Stimulated activated CD8-positive, alpha-beta memory T cell treated with anti-CD3 and anti-CD28 coated beads, Interleukin-7, amount 100 ng/mL, for 4 hours (primary cell): ENCODE measurements at places on chromosomes 16 and 17.

DNA sequence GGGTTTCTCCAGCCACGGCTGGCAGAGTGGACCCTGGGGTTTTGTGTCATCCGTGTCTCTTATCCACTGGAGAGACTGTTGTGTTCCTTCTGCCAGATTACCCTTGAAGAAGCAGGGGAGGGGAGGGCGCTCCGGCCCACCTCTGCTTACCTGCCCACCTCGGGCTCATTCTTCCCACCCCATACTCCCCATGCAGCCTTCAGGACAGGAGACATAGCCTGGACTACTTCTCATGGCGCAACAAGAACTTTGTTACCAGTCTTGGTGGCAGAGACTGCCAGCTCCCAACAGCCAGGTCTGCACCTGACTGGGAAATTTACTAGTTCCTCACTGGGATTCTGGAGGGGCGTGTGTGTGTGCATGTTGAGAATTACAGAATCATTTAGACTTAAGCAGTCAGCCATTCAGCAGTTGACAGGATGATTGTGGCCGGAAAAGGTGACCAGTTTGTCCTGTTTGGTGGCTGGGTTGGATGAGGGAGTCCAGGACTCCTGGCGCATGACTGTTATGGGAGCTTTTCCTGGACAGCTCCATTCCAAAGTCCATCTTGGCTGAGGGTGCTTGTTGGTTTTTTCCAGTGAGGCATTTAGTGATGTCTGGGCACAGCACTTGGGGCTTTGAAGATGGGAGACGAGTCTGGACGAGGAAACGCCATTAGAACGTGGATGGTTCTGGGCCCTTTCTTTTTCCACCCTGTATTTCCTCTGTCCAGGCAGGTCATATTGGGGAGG is 8.7 kb downstream of the GSE1 start:
- no peak for DNase-seq

DNA sequence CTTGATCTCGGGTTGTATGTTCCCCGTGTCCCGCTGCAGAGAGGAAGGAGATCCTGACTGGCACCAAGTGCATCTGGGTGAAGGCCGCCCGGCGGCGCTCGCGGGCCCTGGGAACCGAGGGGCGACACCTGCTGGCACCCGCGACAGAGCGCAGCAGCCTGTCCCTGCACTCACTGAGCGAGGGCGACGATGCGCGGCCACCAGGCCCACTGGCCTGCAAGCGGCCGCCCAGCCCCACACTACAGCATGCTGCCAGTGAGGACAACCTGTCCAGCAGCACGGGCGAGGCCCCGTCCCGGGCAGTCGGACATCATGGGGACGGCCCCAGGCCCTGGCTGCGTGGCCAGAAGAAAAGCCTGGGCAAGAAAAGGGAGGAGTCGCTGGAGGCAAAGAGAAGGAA is 7.5 kb downstream of the BTBD17 start:
- no peak for DNase-seq

- DNase-seq, result no peak
Observed at GRCh38 chr17:15482476-15482875, 15.1 kb upstream of the CDRT4 start.

DNA sequence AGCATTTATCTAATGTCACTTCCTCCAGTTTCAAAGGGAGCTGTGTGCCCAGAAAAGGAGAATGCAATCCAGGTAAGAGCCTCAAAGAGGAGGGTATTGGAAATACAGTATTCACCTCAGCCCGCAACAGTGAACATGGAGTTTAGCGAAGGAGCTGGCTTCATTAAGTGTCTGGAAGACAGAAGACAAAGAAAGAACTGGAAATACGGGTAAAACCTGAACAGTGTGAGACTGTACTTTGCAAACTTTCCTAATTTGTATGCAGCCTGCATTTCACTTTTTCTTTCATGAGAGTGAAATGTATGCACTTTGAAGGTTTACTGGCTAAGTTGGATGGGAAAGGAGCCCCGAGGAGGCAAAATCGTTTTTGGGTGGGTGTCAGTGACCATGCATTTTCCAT is 478.4 kb downstream of the HS3ST3B1 start:
- DNase-seq, result no peak

- DNase-seq, result no peak
Observed at GRCh38 chr17:60857556-60858080, 180.0 kb downstream of the BCAS3 start.

GRCh38 chr17:43741636-43742035 is 17.0 kb downstream of the SOST start:
- DNase-seq, result no peak

DNA sequence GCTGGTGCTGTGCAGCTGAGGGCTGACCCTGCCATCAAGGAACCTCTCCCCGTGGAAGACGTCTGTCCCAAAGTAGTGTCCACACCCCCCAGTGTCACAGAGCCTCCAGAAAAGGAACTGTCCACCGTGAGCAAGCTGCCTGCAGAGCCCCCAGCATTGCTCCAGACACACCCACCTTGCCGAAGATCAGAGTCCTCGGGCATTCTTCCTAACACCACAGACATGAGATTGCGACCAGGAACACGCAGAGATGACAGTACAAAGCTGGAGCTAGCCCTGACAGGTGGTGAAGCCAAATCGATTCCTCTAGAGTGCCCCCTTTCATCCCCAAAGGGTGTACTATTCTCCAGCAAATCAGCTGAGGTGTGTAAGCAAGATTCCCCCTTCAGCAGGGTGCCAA is 20.5 kb downstream of the AKAP1 start:
- no peak for DNase-seq

DNA sequence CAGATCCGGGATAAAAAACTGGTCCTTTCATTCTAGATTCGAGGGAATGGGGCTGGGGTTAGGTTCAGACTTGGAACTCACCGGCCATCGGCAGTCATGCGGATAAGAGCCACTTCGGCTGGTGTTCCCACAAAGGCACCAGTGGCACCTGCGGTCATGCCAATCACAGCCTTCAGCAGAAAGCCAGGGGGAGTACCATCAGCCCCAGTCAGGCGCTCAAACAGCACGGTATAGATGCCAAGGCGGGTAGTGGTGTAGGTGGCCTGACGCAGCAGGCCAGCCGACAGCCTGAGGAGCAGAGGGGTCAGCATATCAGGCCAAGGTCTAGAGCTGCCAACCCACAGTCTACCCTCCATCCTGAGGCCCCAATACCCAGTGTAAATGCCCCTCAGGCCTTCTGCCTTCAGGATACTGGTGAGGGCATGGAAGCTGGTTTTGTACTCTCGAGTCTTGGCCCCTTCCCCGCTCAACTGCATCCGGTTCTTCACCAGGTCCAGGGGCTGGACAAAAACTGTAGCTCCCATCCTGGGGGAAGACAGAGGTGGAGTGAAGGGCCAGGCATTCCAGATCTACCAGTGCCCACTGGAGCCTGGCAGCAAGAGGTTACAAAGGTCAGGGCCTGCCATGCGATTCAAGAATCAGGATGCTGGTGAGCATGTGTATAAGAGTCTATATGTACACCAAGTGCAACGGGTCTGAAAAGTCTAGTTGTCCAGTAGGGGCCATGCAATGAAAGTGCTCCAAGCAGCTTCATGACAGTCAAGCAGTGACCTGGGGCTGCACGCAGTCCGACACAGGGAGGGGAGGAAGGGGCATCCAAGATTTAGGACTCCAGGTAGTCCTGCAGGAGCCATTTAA is 929 bp downstream of the SLC25A11 start:
- no peak for DNase-seq

- DNase-seq, result no peak
Observed at GRCh38 chr17:68783861-68784260, 171.3 kb downstream of the ABCA8 start.

DNA sequence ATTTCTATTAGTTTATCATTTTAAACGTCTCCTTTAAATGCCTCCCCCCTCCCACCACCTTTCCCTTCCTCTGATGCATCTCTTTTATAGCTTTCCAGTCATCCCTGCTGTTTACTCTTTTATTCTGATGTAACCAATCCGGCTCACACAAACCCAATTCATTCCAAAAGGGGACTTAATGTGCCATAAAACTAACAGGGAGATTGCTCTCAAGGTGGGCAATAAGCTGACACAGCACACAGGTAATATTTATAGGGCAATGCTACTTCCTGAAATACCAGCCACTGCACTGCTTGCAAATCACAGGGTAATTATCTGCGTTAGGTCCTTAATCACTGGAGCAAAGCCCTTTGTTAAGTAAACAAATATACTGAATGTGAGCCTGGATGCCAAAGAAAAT is 23.3 kb upstream of the CA10 start:
- no peak for DNase-seq

DNA sequence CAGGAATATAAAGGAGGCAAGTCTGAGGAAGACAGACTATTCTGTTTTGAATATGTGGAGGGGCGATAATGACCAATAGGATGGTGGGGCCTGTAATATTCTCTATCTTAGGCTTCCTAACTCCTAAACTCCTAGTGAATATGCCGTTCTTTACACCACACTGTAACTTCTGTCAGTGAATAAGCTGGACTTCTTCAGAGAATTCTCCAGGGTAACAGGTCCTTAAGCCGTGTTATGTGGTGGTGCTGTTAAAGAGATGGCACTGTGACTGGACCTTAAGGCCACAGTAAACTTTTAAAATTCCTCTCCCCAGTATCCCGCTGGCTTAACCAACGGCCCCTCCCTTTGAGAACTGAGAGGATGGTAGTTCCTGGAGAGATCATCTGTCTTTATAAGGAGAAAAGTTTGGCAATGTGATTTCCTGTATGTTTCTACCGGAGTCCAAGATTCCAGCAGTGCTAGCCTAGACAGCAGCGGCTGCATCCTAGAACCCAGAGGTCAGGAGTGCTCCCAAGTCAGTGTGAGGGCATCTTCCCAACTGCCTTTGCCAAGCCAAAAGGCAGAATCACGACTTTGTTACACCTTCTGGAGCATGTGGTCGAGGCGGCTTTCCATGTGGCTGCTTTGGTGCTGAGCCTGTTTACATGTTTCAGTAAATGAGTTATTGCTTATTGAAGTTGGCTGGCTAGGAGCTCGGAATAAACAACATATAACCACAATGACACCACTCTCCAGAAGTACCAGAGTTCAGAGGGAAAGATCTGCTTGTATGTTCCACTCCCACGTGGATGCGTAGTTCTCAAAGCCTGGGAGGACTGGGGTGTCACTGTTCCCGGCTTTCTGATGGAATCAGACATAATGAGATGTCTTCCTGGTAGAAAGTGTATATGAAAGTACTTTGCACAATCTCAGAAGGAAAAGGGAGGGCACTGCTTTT is 41.0 kb downstream of the TUBD1 start:
- no peak for DNase-seq

- no peak for DNase-seq
Observed at GRCh38 chr17:78468366-78468765, 89.9 kb downstream of the PGS1 start.

GRCh38 chr17:4460661-4461060 is 26.9 kb downstream of the SPNS3 start:
- DNase-seq, result no peak

DNA sequence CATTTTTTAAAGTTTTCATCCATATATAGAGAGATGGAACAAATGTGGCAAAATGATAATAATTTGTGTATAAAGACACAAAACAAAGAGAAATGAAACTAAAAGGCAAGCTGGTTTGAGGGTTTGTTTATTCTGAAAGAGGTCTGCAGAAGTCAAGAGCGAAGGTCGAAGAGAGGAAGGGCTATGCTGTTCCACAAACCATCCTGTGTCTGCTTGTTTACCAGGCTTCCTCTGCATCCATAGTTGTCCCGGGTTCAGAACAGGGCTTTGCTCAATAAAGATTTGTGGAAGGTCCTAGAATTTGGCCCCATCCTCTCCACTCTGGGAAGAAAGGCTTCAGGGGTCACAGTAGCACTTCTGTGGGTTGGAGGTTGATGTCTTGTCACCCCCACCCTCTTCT is 2.4 kb upstream of the MARVELD3 start:
- no peak for DNase-seq

- DNase-seq, result no peak
Observed at GRCh38 chr17:13600475-13601321, 1.0 kb downstream of the HS3ST3A1 start.

- peak; percentile 38 for DNase-seq
Observed at GRCh38 chr17:17682737-17683680, 1.8 kb downstream of the RAI1 start.

- no peak for DNase-seq
Observed at GRCh38 chr16:20673882-20674683, 23.4 kb downstream of the ACSM1 start.

DNA sequence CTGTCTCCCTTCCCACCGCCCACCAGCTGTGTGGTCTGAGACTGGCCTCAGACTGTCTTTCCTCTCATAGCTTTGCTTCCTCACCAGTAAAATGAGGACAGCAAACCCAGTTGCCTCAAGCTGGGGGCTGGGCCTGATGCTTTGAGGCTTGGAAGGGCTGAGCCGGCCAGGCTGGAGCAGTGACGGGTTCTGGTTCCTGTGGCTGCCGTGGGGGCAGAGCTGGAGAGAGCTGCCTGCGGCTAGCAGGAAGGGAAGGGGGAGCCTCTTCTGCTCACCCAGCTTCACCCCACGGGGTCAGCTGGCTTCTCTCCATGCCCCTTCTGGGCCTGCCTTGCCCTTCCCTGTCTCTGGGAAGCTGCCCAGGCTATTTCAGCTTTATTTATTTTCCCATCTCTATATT is 23.7 kb downstream of the LASP1 start:
- no peak for DNase-seq

GRCh38 chr17:70329721-70330120 is 160.4 kb downstream of the KCNJ2 start:
- DNase-seq, result no peak

- DNase-seq, result no peak
Observed at GRCh38 chr16:3773663-3774062, 56.3 kb upstream of the TRAP1 start.

DNA sequence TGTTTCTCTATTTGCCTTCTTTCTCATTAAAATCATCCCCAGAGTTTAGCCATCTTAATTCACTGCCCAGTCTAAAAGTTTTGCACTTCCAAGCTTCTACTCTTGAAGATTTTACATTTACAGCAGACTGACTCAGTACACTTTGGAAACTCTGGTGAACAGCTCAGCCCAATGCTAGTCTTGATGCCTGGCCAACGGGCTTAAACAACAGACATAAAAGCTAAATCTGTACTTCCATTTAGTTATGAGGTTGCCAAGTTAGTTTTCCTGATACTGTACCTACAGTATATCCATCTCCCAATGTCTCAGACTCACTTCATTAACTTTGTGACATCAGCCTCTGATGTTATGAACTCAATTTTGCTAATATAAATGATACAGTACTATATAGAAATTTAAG is 891.8 kb upstream of the SOX9 start:
- no peak for DNase-seq

DNA sequence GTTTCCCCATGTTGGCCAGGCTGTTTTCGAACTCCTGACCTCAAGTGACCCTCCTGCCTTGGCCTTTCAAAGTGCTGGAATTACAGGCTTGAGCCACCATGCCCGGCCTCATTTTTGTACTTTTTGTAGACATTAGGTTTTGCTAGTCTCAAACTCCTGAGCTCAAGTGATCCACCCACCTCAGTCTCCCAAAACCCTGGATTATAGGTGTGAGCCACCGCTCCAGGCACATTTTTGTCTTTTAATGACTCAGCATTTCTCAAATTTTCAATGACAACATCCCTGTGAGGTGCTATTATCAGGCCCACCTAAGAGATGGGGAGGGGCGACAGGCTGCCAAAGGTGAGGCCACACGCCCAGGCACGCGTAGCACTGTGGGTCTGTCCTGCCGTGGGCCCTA is 1.1 kb downstream of the SEPTIN12 start:
- DNase-seq, result no peak

GRCh38 chr16:75286389-75286788 is 35.0 kb upstream of the BCAR1 start:
- DNase-seq, result no peak
